Thymus (tissue), 14 donors: ENCODE measurements at places on chromosomes 6 and 20. TPM values are rescaled to one million over a fixed set of nuclear protein-coding genes. Genes with fewer than 3 reads are reported as not detected.

DNA sequence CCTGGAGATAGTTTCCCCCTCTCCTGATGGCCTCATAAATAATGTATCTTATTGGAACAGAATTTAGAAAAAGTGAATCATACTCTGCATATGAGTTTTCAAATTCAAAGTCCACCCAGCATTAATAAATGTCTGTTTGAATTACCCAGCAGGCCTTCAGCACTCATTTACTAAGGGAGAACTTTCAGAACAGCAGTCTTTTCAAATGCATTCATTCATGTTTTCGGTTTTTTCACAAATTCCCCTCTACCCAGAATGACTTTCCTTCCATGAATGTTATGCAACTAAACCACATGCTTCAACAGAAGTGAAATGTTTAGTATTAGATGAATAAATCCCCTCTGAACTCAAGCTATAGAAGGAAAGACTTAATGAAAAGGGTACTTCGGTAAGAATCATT lies 92.4 kb downstream of the RTN4IP1 start:
- H3K27ac ChIP-seq = no peak overlapping the region
- peaks cover 8% of the 10 kb centered on the region for H3K4me1 ChIP-seq
- no peaks in the 10 kb centered on the region for H3K27me3 ChIP-seq
- H3K36me3 ChIP-seq = peaks cover 6% of the 10 kb centered on the region
- DNase-seq = no peak
- H3K4me3 ChIP-seq = no peak overlapping the region

DNA sequence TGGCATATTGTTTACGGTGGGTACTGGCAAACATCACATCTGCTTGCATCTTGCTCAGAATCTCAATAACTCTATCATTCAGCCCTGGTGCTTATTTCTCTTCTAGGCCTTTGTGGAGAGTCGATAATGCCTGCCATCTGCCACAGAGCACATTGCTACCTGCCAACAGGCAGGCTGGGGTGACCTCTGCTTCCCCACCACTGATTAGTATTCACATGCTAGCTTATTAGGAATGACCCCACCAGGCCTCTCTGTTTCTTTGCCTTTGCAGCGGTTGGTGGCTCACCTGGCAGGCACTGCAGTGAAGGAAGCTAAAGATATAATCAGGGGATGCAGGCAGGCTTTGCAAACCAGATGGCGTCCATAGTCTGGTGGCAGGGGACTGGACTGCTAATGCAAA lies 154.5 kb downstream of the MMS22L start:
- no peak overlapping the region for H3K27ac ChIP-seq
- H3K4me3 ChIP-seq = no peak overlapping the region
- H3K36me3 ChIP-seq = no peaks in the 10 kb centered on the region
- no peaks in the 10 kb centered on the region for H3K4me1 ChIP-seq

Gene CALHM6
- 45.3 TPM for polyA plus RNA-seq

DNA sequence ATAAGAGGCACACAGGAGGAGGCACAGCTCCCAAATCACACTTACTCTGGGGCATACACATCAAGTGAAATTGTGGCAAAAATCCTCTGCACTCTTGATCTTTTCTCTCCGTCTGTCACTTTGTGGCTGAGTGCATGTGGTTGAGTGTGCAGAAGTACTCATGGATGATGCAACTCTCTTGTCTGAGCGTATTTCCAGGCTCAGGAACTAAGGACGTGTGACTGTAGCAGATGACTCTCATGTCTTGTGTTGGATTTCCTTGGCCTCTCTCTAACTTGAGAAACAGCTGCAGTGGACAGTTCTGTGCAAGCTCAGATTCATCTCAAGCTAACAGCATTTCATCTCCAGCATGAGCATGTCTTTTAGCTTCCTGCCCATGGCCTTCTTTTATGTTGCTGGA lies 245.4 kb upstream of the FLRT3 start:
- no peak overlapping the region for H3K27ac ChIP-seq
- H3K36me3 ChIP-seq = no peaks in the 10 kb centered on the region
- DNase-seq = no peak
- no peaks in the 10 kb centered on the region for H3K27me3 ChIP-seq
- no peaks in the 10 kb centered on the region for H3K4me1 ChIP-seq

- H3K27me3 ChIP-seq = no peaks in the 10 kb centered on the region
- H3K36me3 ChIP-seq = no peaks in the 10 kb centered on the region
- no peak overlapping the region for H3K4me3 ChIP-seq
Measured at GRCh38 chr6:148530976-148531375, 188.3 kb downstream of the SASH1 start.

Gene ZNF341
- 4.7 TPM for polyA plus RNA-seq

DNA sequence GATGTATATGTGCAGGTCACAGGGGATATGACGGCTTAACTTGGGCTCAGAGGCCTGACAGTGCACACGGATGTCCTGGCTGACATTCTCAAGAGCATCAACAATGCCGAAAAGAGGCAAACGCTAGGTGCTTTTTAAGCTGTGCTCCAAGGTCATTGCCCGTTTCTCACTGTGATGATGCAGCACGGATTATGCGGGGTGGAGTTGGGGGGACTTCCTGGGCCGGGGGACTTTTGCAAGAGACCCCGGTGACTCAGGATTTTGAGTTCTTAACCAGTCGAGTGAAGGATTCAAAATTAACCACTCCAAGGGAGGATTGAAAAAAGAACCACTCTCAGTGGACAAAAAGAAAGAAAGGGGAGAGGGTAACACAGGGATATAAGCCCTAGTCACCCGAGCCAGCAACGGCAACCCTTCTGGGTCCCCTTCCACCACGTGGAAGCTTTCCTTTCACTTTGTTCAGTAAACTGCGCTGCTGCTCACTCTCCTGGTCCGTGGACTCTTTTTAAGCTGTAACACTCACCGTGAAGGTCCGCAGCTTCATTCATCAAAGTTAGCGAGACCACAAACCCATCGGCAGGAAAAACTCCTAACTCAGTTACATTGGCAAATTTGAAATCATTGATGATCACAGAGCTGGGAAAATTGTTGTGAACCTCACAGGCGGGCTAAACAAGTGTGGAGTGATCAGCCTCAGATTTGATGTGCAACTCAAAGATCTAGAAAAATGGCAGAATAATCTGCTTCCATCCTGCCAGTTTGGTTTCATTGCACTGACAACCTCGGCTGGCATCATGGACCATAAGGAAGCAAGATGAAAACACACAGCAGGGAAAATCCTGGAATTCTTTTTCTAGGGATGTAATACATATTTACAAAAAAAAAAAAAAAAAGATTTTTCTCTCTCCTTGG lies 199.3 kb downstream of the ARID1B start:
- no peak overlapping the region for H3K4me3 ChIP-seq
- H3K27me3 ChIP-seq = no peaks in the 10 kb centered on the region
- H3K4me1 ChIP-seq = peaks cover 3% of the 10 kb centered on the region
- no peak overlapping the region for H3K27ac ChIP-seq
- no peak for DNase-seq

Gene COL9A1
- polyA plus RNA-seq = 0.32 TPM

DNA sequence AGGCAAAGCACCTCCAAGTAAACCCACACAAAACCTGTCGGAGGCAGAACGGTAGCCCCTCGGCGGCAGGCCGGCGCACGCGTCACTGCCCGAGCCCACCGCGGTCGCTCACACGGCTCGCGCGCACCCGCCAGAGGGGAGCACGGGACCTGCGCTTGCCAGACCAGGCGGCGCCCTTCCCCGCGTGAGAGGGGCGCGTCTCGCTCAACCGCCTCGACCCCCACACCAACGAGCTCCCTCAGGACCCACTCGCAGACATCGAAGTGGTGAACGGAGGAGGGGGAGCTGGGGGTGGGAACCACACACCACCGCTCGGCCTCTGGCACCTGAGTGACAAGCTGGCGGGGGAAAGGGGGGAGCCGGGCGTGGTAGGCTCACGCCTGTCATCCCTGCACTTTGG lies 1513.4 kb upstream of the DEFB115 start:
- DNase-seq = no peak
- no peaks in the 10 kb centered on the region for H3K27me3 ChIP-seq
- H3K27ac ChIP-seq = no peak overlapping the region
- H3K36me3 ChIP-seq = no peaks in the 10 kb centered on the region

Gene PTGIS
- polyA plus RNA-seq = 3.3 TPM

Gene PRICKLE4
- 1.4 TPM for polyA plus RNA-seq

DNA sequence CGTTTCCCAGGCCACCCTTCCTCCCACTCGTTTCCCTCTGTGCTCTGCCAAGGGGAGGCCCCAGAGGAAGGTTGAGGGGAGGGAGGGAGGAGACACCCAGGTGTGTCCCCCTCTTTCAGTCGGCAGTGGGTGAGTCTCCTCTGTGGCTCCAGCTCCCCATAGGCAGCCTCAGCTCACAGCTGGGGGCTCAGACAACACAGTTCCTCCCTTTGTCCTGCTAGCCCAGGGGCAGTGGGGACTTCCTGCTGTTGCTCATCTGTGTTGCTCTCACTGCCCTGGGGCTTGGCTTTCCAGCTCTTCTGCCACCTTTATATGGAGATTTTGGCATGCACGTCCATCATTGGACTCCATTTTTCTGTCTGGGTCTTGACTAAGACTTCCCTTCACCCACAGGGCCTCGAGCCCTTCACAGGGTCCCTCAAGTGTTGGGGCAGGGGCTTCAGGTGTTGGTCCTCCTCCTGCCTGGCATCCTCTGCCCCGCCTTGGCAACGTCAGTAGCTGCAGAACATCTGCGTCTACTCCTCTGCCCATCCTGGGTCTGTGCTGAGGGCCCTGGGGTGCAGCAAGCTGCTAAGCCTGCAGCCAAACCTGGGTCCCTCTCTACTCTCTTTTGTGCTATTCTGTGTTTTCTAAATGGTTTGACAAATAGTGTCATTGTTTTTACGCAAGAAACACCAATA lies 190.6 kb upstream of the PMEPA1 start:
- no peak for DNase-seq
- no peak overlapping the region for H3K4me3 ChIP-seq
- H3K36me3 ChIP-seq = no peaks in the 10 kb centered on the region
- H3K27me3 ChIP-seq = no peaks in the 10 kb centered on the region
- H3K27ac ChIP-seq = no peak overlapping the region
- H3K4me1 ChIP-seq = no peaks in the 10 kb centered on the region

Gene HRH3
- 0.05 TPM for polyA plus RNA-seq

- H3K4me1 ChIP-seq = no peaks in the 10 kb centered on the region
- no peaks in the 10 kb centered on the region for H3K27me3 ChIP-seq
- H3K27ac ChIP-seq = no peak overlapping the region
- no peaks in the 10 kb centered on the region for H3K36me3 ChIP-seq
- DNase-seq = no peak
- no peak overlapping the region for H3K4me3 ChIP-seq
Measured at GRCh38 chr6:95093154-95093553, 484.2 kb upstream of the MANEA start.

Gene WDR46
- polyA plus RNA-seq = 68.6 TPM

DNA sequence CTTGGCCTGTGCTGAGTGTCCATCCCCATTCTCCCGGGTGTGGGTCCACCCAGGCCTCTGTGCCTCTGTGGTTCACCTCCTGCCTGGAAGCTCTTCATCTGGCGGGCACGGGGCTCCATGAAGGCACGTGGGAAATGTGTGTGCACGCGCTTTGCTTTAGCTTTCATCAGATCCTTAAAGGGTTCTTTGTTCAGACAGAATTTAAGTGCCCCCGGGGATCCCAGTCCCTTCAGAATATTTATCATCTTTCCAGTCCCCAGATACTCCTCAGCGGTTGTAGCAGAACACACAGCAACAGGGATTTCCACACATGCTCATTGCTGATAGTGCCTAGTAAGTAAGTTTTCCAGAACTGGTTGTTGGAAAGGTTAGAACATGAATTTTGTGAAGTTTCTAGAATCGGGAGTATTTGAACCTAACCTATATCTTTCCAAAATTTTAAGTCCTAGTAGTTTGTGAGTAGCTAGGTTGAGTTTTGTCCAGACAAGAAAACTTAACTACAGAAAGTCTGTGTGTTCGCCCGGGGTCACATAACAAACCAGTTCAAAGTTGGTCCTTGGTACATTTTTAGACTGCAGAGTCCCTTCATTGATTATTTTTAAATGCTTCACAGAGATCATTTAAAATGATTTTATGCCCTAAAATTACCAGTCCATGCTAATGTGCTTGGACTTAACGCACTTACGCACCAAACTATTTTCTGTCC lies 67.7 kb downstream of the RPP40 start:
- peaks cover 4% of the 10 kb centered on the region for H3K36me3 ChIP-seq
- no peak overlapping the region for H3K4me3 ChIP-seq
- H3K27ac ChIP-seq = no peak overlapping the region
- H3K27me3 ChIP-seq = no peaks in the 10 kb centered on the region
- H3K4me1 ChIP-seq = peaks cover 29% of the 10 kb centered on the region

Gene COL19A1
- 0.34 TPM for polyA plus RNA-seq
